Stimulated activated CD8-positive, alpha-beta memory T cell treated with anti-CD3 and anti-CD28 coated beads, Interleukin-4, amount 100 ng/mL, for 24 hours (primary cell): ENCODE measurements at places on chromosomes 6 and 20.

GRCh38 chr20:5172167-5172601, 45.4 kb downstream of the CDS2 start:
- DNase-seq = no peak

DNA sequence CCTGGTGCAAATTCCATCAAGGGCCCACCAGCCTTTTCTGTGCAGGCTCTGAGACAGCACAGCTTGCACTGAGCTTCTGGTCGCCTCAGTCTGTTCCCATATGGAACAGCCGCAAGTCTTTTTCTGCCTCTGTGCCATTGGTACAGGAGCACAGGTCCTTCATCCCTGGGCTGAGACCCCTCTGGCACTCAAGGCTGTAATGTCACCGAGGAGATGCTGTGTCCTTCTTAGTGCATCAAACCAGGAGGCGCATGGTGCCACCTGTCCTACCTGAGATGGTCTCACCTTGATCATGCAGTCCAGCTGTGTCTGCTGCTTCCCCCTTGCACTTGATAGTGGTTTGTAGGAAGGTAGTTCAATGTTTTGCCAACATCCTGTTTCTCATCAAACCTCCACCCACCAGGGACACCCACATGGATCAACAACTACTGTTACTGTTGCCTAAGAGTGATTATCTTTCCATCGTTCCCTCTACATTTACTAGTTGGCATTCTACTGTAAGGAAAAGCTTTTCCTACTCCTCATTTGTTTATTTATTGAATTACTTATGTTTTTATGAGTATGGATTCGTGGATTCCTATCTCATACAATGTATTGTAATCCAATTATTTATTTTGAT, 29.0 kb downstream of the FAM50B start:
- DNase-seq = no peak

- no peak for DNase-seq
These were observed 136.8 kb upstream of the TCF21 start for GRCh38 chr6:133752129-133752528.

GRCh38 chr6:44297063-44298038, 15.8 kb downstream of the AARS2 start:
- DNase-seq = peak; percentile 36

DNA sequence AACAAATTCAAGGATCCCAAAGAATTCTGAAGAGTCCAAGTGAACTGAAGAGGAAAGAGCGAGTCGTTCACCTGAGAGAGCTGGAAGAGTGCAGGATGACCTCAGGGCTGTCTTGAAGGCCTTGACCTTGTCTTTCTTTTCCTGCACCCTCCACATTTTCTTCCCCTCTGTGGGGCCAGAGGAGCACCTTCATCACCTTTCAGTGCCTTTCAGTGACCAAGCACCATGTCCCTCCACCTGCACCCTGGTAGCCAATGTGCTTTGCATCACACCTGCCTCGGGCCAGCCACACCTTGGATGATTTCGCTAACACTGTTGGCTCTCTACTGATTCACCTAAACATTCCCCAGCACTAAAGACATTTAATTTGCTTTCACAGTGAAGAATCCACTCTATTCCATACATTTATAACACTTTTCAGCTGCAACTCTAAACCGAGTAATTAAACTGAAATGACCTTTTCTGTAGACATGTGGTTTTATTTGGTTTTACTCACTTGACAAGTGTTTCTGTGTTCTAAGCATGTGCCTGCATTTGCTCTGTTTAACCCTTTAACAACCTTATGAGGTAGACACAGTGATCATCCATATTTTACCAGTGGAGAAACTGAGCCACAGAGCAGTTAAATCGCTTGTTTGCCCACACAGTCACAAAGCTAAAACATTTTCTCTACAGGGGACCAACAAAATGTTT, 121.3 kb upstream of the CST7 start:
- DNase-seq = no peak

GRCh38 chr6:93745306-93745705, 325.9 kb upstream of the EPHA7 start:
- no peak for DNase-seq

DNA sequence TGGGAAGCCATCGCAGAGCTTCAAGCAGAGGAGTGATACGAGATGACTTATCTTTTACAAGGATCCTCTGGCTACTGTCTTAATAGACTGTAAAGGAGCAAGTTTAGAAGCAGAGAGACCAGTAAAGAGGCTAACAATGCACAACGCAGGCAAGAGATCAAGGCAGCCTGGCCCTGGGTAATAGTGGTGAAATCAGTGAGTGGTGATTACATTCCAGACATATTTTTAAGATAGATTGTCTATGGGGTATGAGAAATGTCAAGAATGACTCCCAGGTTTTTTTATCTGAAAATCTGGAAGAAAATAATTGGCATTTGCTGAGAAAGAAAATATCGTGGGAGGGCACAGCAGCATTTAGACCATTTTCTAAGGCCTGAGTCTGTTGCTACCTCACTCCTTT, 213.6 kb upstream of the HTR1E start:
- DNase-seq = no peak

DNA sequence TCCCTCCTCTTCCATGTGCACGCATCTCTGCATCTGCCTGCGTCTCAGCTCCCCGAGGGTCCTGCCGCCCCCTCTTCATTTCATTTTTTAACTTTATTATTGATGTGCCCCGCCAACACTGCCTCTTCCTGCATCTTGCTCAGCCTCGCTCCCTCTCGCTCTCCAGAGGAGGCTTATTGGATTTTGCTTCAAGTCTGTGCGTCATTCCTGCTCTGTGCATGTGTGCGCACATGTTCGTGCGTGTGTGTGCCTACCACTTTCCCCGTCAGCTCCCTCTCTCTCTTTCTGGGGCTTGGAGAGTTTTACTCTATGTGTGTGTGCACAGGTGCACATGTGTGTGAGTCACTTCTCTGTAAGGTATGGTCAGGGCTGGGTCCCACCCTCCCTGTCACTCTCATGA, 71.8 kb upstream of the NNAT start:
- no peak for DNase-seq

DNA sequence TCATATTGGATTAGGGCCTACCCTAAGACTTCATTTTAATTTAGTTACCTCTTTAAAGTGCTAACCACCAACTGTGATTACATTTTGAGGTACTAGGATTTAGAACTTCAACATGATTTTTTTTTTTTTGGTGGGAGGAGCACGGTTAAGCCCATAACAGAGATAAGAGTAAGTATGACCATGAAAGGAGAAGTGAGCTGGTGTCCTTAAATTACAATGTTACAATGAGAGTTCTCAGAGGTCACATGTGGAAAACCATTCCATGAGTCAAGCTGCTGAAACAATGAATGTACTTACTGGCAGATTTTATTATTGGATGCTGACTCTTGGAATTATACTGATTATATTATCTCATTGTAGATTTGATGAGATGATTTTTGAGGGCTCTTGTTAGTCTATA, 779.3 kb upstream of the CITED2 start:
- DNase-seq = no peak

DNA sequence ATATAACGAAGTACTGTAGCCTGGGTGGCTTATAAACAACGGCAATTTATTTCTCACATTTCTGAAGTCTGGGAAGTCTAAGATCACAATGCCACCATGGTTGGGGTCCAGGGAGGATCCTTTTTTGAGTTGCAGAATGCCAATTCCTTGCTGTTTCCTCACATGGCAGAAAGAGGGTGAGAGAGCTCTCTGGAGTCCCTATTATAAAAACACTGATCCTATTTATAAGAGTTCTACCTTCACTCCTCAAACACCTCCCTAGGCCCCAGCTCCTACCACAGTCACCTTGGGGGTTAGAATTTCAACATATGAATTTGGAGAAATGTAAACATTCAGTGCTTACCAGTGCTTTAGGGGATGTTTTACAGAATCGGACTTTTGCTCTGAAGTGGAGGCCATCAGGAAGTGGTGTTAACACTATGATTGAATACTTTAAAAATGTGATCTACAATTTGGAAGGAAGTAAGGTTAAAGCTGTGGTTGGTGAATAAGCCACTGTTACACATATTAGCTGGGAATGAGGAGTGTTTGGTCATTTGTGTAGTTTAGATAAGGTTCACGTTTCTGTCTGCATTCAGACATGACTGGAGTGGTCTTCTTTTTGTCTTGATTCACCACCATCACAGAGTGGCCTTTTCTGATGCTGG, 79.9 kb upstream of the SPTLC3 start:
- DNase-seq = no peak
